Prostate gland (tissue), 2 donors: ENCODE measurements at places on chromosomes 3 and 15. TPM values are rescaled to one million over a fixed set of nuclear protein-coding genes. Genes with fewer than 3 reads are reported as not detected.

CLSTN2 gene
- total RNA-seq: 3.5 TPM

DNA sequence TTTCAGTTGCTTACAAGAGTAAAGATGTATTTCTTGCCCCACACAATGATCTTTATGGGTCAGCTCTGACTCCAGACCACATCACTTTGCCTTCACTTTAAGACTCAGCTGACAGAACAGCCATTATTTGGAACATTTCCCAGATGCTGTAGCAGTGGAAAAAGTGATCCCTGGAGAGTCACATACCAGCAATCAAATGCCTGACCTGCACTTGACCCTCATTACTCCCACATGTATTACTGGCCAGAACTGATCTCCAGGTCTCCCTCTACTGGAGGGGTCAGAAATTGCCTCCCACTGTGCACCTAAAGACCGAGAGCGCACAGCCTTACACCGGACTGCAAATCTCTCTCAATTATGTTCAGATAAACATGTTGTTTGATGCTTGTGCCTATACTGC is 88.6 kb upstream of the ZNF385D start:
- DNase-seq: no peak

DNA sequence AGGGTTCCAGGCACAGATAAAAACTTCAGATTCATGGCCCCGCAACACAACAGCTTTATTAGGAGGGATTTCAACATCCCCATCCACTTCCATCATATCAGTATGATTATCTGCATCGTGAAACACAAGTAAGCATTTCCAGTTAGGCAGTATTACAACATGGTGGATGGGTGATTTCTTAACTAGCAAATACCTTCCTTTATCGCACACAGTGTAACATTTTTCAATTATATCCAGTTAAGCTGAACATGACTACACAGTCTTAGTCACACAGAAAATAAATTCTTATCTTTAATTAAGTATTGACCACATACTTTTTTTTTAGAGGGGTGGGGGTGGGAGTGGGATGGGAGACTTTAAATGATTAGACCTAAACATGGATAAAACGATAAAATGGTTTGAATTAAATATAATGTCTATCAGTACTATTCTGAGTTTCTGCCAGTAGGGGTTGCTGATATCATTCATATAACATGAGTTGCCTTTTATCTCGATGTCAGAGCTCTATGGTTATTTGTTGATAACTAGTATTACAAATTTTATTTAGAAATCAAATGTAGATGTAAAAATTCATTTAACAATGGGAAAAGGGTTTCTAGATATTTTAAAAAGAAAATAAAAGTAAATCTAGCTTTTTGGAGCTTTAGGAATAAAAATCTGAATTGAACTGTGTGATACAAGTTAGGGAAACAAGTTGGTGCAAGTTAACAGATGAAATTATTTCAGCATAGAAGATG is 146.6 kb downstream of the TBL1XR1 start:
- no peak for DNase-seq

GOLGA8T gene
- not detected for total RNA-seq

DNA sequence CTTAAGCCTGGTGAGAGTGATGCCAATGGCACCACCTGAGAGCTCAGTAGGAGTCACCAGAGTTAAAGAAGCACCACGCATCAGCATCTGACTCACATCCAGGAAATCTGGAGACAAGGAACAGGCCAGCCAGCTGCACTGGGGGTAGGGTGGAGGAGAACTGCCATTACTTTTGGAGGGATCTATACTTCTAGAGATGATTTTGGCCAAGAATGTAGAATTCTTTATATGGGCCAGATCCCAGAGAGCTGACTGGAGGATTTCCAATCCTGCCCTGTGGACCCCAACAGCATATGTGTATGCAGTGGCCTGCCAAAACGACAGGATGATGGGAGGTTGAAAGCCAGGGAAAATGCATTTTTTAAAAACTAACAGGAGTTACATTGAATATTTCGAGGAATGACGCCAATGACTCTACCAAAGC is 29.8 kb downstream of the CCR3 start:
- no peak for DNase-seq

DNA sequence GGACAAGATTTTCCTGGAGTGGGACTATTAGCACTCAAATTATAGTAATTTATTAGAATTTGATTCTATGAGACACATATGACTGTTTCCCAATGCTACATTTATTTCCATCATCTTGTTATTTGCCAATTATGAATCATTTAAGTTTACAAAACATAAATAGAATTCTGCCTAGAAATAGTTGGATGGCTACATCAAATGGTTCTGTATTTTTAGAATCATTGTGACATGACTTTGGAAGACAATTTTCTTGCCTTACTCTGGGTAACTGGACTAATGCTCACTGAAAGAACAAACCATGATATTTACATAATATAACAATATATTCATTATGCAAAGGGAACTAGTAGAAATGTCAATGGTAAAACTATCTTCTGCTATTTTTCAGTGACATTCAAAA is 173.5 kb downstream of the ZIC1 start:
- no peak for DNase-seq

LRTM1 gene
- total RNA-seq: not detected

DNA sequence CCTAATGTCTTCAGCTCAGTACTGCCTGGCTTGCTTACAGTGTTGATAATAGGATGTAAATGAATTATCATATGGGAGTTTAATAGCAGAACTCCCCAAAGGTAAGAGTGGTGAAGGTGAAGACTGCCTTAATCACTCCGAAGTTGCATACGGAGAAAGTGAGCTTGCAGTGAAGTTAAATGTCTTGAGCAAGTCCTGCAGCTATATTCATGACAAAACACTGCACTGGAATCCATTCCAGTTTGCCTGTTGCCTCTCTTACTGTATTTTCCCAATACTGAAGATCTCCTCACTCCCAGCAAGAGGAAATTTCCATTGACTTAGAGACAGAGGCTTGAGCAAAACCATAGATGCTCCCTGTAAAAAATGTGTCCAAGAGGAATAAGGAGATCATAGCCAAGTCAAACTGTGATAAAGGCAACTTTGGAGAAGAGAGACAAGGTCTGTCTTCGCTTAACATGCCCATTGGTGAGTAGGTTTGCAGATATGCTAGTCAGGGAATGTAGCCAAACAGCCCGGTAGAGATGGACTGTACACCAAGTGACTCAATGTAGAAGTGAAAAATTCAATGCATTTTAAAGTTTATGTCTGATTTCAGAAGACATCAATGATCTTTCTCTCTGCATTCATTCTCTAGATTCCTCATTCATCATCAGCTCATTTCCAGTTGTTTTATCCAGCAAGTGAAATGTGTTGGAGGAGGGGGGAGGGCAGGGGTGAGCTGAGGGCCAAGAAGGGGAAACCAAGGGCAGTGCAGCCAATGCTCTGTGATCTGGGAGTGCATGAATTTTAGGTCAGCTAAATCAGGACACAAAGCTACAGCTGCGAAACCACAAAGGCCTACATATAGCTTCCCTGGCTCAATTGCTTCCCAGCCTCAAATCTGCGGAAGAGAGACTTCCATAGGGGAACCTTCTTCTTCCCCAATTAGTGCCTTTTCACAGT is 667.1 kb upstream of the NR2F2 start:
- DNase-seq: no peak

- DNase-seq: no peak
Observed at GRCh38 chr3:13647298-13648059, 98.6 kb downstream of the FBLN2 start.

GRCh38 chr3:181752202-181752671 is 40.5 kb downstream of the SOX2 start:
- no peak for DNase-seq

DNA sequence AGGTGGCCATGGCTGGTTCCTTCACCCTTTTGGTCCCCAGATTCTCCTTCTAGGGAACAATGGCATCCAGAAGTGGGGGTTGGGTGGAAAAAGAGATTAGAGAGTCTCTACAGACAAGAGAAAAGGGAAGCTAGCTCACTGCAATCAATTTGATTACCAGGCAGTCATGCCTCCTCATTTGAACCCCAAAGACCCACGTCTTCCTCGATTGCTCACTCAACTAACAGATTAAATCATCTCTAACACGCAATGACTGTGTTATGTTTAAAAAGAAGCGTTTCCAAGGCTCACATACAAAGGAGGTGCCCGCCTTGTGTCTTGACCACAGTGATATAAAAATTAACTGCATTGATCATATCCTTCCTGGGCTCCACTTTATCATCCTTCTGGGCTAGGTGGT is 57.6 kb downstream of the BHLHE40 start:
- DNase-seq: no peak

- no peak for DNase-seq
Observed at GRCh38 chr15:49664716-49665115, 43.9 kb downstream of the DTWD1 start.

ADGRG7 gene
- not detected for total RNA-seq

CD80 gene
- total RNA-seq: not detected

HHLA2 gene
- 0.82 TPM for total RNA-seq
